Activated T-cell treated with anti-CD3 and anti-CD28 coated beads for 24 hours (primary cell): ENCODE measurements at places on chromosomes 12 and 14.

- DNase-seq = no peak
Measured at GRCh38 chr12:68031881-68032739, 42.9 kb downstream of the IFNG-AS1 start.

DNA sequence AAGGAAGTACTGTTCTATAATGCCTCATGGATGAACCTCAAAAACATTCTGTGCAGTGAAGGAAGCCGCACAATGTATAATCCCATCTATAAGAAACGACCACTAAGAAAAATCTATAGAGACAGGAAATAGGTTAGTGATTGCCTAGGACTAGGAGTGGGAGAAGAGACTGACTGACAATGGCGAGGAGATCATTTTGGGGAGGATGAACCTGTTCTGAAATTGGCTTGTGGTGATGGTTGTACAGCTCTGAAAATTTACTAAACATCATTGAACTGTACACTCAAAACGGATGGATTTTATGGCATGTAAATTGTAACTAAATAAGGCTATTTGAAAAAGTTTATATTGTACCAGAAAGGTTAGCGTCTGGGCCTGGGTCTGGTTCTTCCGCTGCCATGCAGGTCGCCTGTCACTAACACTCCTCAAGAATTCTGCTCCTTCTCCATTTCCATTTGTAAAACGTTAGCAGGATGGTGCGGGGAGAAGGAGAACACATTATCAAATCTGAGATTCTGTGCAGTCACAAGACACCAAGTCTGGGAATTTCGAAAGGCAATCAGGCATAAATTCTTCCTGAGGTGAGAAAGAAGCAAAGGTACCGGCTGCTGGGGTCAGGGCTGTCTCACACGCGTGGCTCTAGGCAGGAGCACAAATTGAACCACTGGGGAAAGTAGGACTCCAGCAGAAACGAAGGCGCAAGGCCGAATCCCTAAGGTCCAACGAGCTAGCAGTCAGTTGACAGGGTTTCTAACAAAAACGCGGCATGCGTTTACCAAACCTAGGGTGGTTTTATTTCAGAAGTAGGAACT is 845 bp upstream of the COCH start:
- DNase-seq = no peak

GRCh38 chr14:43003845-43004244 is 1397.2 kb downstream of the LRFN5 start:
- no peak for DNase-seq

- DNase-seq = no peak
Measured at GRCh38 chr14:23388996-23389395, 12.2 kb downstream of the CMTM5 start.

- no peak for DNase-seq
Measured at GRCh38 chr12:130051900-130052299, 110.4 kb upstream of the FZD10 start.

- DNase-seq = no peak
Measured at GRCh38 chr12:24997496-24997895, 48.6 kb upstream of the BCAT1 start.
